ENCODE measurements at places on chromosomes 7 and 10.

DNA sequence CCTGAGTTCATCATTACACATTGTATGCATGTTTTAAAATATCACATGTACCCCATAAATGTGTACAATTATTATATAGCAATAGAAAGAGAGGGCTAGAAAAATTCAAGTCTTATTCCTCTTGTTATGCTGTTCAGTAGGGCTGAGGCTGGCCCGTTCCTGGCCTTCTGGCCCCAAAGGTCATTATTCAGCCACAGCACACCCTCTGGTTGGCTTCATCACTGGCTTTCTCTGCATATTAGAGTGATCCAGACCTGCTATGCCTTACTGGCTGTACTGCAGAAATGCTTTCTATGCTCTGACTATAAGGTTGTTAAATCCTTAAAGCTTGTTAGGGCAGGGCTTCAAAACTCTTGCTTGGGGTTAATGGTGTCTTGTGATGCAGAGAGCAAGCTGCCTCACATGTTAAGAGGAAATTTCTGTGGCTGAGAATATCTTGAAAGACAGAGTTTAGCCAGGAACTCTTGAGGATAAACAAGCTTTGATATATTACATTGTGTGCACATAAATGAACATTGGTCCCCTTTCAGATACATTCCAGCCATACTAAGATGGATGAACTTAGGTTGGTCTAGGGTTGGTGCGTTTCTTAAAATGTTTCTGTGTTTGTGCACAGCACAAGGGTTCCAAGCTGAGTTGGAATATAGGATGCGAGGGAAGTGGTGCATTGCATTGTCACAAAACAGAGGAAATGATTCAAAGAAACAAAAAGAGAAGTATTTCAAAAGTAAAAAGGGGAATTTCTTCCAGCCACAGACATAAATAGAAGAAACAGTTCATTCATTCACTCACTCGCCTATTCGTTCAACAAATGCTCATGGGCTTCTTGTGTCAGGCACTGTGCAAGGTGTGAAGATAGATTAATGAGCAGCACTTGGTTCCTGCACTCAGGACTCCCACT, 61.6 kb upstream of the WDR11 start:
- DNase-seq = peak; percentile 7

DNA sequence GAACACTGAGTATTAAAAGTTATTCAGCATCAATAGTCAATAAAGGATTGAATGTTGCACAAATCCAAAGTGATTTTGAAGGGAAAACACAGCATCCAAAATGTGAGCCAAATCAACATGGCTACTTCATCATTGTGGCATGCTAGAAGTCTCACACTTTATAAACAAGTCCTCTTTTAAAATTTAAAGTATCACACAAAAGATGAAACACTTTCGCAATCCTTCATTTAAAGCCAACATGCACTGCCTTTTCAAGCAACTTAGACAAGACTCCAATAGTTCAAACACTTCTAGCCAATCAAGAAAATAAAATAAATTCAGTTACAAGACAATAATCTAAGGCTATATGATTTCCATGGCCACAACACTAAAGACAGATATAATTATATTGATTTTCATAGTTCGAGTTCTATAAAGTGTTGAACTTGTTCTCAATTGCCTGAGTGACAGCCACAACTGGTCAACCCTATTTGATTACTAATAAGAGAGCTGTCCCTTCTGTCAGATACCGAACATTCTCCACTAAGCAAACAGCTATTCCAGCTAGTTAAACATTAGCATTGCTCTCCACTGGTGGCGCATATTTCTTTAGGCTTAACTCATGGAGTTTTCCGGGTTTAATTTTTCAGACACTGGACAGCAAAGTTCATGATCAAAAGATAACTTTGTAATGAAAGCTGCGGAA, 8.3 kb downstream of the EBF3 start:
- DNase-seq = no peak

- DNase-seq = peak; percentile 44
Measured at GRCh38 chr10:104209575-104210198, 22.5 kb downstream of the CFAP43 start.

GRCh38 chr10:92839191-92840085, 8.9 kb upstream of the EXOC6 start:
- no peak for DNase-seq

All from AML-193 (cell line).